ENCODE measurements at places on chromosomes 5 and 9. TPM values are rescaled to one million over a fixed set of nuclear protein-coding genes. Genes with fewer than 3 reads are reported as not detected.

GRCh38 chr5:40490464-40491111, 189.1 kb upstream of the PTGER4 start:
- no peak for DNase-seq

- DNase-seq: no peak
Observed at GRCh38 chr9:36101916-36102741, 34.4 kb upstream of the GLIPR2 start.

DNA sequence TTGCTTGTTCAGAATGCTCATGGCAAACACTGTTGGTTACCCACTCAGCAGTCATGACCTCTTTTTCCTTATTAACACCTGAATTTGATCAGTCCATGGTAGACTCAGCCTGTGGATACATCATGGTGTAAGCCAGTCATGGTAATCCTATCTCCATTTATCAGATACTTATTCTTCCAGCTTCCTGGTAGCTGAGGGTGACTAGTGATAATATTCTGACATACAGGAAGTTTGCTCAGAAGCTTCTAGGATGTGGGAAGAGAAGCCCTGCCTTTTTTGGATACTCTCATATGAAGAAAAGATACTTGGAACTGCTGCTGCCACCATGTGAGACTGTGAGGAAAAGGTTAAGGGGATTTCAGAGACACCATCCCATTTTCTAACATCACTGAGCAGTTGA, 7.3 kb downstream of the GDA start:
- no peak for DNase-seq

DNA sequence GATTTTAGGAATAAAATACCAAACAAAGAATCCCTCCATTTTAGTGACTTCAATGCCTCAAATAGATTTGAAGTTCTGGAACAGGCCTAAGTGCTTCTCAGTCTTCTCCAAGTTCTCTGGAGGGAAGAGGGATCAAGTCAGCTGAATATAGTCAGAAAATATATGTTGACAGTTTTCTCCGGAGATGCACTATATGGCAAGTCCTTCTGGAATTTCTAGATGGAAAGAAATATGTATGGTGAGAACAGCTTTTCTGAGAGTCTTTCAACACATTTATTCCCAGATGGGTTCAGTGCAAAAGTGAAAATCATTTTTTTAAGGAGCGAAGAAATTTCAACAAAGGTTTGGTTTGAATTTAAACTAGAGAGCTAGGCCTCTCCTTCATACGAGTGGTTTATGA, 317.4 kb upstream of the SLC30A5 start:
- no peak for DNase-seq

- DNase-seq: no peak
Observed at GRCh38 chr9:83646500-83647239, 23.7 kb downstream of the IDNK start.

DNA sequence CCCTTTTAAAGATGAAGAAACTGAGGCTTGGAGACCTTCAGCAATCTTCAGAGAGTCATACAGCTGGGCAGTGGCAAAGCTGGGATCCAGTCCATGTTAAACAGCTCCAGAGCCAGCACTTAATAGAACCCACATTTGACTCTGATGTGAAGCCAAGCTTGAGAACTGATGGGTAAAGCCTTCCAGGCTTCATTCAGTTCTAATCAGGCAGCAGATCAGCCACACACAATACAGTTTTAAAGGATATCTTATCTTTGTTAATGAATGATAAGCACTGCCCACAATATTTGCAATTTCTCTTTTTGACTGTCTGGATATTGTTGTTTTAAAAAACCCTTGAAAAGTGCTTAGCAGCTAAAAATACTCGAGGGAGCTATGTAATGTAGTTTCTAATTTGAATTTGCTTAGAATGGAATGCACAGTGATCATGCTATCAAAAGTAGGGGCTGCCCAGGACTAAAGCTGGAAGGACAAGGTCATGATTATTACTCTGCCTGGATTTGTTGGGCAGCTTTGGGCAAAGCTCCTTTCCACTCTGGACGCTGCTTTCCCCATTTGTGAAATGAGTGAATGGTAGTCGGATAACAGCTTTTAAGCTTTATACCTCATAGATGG, 31.3 kb upstream of the HTR4 start:
- no peak for DNase-seq

DNA sequence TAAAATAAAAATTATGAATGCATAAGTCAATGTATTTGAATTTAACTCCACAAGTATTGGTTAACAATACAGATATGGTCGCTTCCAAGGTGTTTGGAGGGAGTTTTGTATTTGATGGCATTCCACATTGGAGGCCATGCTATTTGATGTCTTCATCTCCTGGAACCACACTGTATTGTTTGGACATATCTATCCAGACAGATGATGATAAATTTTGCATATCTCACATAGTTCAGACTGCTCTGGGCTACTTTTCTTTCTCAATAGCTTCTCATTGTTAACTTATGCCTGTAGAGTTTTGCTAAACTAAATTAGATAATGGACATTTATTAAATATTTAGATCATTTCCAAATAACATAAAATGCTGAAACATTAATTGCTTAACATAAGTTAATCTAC, 58.0 kb downstream of the CDKN2A start:
- DNase-seq: no peak

GRCh38 chr5:129978270-129978669, 74.0 kb downstream of the CHSY3 start:
- no peak for DNase-seq

Gene TAF11L2
- polyA plus RNA-seq: not detected

Gene LECT2
- 2.1 TPM for polyA plus RNA-seq

Gene IL5
- not detected for polyA plus RNA-seq
